ENCODE measurements at places on chromosomes 4 and X.
A peak's percentile ranks its signal among the peaks of the same experiment; 100 is the strongest.

GRCh38 chr4:109701566-109702410, 1.5 kb downstream of the CASP6 start:
- H3K4me1 ChIP-seq = peaks cover 33% of the 10 kb centered on the region
- H3K36me3 ChIP-seq = no peaks in the 10 kb centered on the region
- peak; percentile 61 for DNase-seq
- no peaks in the 10 kb centered on the region for H3K27me3 ChIP-seq
- peak overlapping the region; percentile 99 for H3K4me3 ChIP-seq

DNA sequence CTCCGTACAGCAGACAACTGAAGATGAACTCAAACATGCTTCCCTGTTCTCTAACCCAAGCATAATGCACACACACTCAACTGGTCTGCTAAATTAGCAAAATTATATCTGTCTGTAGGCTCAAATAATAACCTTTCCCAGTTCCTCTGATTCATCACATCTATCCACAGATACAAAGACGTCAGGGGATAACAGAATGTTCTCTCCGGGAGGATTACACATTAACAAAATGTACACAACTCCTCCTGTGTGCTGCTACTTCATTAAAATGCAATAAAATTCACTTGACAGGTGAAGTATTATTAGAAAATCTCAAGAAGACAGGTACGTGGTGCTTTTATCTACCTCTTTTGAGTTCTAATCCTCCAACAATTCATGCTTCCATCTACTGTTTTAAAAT, 57.4 kb downstream of the FAT1 start:
- no peaks in the 10 kb centered on the region for H3K27me3 ChIP-seq
- H3K36me3 ChIP-seq = peaks cover 2% of the 10 kb centered on the region
- DNase-seq = no peak
- H3K27ac ChIP-seq = no peak overlapping the region
- no peaks in the 10 kb centered on the region for H3K4me1 ChIP-seq

GRCh38 chrX:73930300-73930699, 367.3 kb downstream of the CHIC1 start:
- no peak overlapping the region for H3K27ac ChIP-seq
- H3K4me3 ChIP-seq = no peak overlapping the region
- DNase-seq = no peak
- no peaks in the 10 kb centered on the region for H3K27me3 ChIP-seq

DNA sequence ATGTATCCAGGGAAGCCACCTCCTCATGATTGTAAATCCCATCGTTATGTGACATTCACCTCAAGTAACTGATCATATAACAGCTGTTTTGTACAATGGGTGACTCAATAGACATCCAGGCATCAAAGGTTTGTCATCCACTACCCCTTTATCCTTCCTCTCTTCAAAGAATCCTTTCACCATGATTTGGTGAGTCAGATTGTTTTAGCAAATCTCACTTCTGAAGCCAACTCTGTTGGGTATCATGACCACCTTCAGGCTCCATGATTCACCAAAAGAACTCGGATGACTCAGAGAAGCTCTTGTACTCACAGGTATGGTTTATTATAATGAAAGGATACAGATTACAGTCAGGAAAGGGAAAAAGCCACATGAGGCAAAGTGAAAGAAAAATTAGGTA, 132.1 kb downstream of the PWWP3B start:
- no peaks in the 10 kb centered on the region for H3K4me1 ChIP-seq
- H3K36me3 ChIP-seq = no peaks in the 10 kb centered on the region
- DNase-seq = no peak
- H3K27ac ChIP-seq = no peak overlapping the region
- no peak overlapping the region for H3K4me3 ChIP-seq

GRCh38 chr4:48030470-48030869, 13.9 kb downstream of the NIPAL1 start:
- peaks cover 20% of the 10 kb centered on the region for H3K4me1 ChIP-seq
- H3K27me3 ChIP-seq = no peaks in the 10 kb centered on the region
- H3K27ac ChIP-seq = no peak overlapping the region
- DNase-seq = no peak
- H3K36me3 ChIP-seq = no peaks in the 10 kb centered on the region

GRCh38 chr4:145507636-145508035, 26.0 kb downstream of the SMAD1 start:
- no peaks in the 10 kb centered on the region for H3K27me3 ChIP-seq
- H3K4me1 ChIP-seq = no peaks in the 10 kb centered on the region
- DNase-seq = no peak
- H3K27ac ChIP-seq = no peak overlapping the region
- no peak overlapping the region for H3K4me3 ChIP-seq

- H3K36me3 ChIP-seq = no peaks in the 10 kb centered on the region
- no peaks in the 10 kb centered on the region for H3K27me3 ChIP-seq
- peak overlapping the region; percentile 32 for H3K27ac ChIP-seq
- H3K4me3 ChIP-seq = no peak overlapping the region
- peaks cover 11% of the 10 kb centered on the region for H3K4me1 ChIP-seq
Observed at GRCh38 chrX:69603566-69604194, 12.2 kb upstream of the EDA start.

DNA sequence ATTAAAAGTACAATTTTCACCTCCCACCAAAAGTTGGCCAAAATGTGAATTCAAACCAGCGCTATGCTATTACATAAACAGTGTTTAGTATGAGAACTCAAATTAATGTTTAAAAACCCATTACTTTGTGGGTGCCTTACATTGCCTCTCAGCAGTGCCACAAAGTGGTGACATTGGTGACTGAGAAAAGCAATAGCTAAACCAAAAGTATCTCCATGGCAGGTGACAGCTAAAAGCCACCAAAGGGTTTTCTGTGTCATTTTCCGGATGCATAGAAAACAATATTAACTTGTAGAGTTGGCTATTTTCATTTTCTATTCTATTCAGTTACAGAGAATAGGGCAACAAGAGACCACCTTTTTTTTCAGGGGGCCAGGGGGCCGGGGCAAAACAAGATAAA, 261.2 kb downstream of the MAPK10 start:
- H3K4me1 ChIP-seq = no peaks in the 10 kb centered on the region
- H3K36me3 ChIP-seq = no peaks in the 10 kb centered on the region
- H3K27me3 ChIP-seq = no peaks in the 10 kb centered on the region
- no peak overlapping the region for H3K27ac ChIP-seq

DNA sequence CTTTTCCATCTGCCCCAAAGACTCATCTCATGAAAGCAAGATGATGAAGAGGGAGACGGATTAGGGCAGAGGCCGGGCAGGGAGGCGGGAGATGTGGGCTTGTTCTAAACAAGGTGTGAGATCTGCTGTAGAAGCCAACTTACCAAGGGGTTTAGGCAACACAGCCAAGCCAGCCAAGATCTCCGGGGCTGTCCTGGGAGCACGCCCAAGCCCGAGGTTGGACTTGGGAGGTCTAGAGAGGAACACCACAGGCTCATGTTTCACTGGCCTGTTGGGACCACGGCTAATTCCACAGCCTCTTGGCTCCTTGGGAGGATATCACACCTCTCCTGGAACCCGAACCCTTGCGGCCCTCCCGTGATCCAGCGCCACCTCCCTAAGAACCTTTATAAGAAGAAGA, 171.4 kb downstream of the CRLF2 start:
- no peaks in the 10 kb centered on the region for H3K4me1 ChIP-seq
- H3K36me3 ChIP-seq = no peaks in the 10 kb centered on the region
- H3K4me3 ChIP-seq = no peak overlapping the region
- peak overlapping the region; percentile 37 for H3K27ac ChIP-seq
- DNase-seq = peak; percentile 35

- no peaks in the 10 kb centered on the region for H3K27me3 ChIP-seq
- no peak for DNase-seq
- H3K36me3 ChIP-seq = no peaks in the 10 kb centered on the region
- H3K4me1 ChIP-seq = no peaks in the 10 kb centered on the region
- no peak overlapping the region for H3K27ac ChIP-seq
Observed at GRCh38 chrX:51569561-51569960, 49.2 kb downstream of the CENPVL3 start.

DNA sequence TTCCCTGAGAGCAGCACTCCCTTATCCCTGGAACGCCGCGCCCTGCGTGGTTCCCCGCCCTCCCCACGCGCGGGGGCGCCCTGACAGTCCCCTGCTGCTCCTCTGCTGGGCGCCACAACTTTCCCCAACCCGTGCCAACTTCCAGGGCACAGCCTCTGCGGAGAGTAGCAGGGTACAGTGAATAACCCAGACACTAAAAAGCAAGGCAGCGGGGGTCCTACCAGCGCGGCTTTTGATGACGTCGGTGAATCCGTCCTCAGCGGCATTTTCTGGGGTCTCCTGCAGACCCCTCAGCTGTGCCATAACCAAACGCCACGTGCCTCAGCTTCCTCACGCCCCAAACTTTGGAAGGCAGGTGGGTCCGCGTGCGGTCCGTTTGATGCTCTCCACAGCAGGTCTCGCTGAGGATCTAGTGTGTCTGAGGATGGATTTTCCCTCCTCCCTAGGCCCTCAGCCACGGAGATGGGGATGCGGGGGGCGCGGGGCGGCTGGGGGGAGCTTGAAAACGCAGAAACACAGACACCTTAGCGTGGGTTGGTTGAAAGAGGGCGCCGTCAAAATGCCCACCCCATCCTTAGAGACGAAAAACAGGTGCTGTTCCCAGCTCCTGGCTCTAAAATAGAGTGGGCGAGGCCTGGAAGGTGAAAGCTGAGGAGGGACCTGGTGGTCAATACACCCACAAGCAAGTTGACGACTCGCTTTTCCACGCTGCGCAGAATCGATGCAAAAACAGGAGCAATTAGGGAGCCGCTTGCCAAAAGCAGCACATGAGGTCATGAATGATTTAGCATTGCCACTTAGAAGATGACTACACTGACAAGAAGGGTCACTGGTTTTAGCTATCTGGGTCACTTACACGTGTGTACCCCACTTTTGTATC, 405.6 kb downstream of the FAM47A start:
- peak; percentile 44 for DNase-seq
- H3K4me1 ChIP-seq = no peaks in the 10 kb centered on the region
- H3K27me3 ChIP-seq = no peaks in the 10 kb centered on the region
- no peaks in the 10 kb centered on the region for H3K36me3 ChIP-seq
- no peak overlapping the region for H3K27ac ChIP-seq

DNA sequence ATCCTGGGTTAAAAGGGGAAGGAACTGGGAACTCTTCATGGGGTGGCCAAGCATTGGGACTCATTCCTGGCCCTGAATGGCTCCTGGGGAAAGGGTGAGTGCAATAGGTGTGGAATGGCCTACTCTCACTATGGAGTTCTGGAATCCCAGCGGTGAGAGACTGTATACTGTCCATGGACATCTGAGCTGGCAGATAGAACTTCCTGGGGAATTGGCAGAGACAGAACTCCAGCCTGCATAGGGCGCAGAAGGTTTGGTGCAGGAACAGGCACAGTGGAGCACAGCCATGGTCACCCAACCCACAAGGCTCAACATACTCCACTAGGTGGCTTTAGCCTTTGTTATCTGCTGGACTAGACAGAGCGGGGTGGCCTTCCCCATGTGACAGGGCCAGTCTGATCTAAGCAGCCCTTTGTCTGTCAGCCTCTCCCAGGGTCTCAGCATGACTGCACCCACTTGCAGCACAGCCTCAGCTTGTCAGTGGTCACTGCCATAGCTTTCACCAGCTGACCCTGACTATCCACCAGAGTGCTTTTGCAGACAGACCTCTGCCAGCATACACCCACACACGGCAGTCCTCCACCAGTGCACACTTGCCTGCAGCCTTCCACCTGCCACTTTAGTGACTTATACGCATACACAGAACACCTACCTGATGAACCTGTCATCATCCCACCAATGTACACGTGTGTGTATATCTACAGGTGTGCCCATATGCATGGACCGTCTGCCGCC, 48.4 kb downstream of the TECRL start:
- no peaks in the 10 kb centered on the region for H3K36me3 ChIP-seq
- H3K27me3 ChIP-seq = no peaks in the 10 kb centered on the region
- no peak overlapping the region for H3K4me3 ChIP-seq
- no peak for DNase-seq
- H3K27ac ChIP-seq = no peak overlapping the region

- no peak overlapping the region for H3K27ac ChIP-seq
- H3K4me1 ChIP-seq = no peaks in the 10 kb centered on the region
- no peak for DNase-seq
- no peaks in the 10 kb centered on the region for H3K27me3 ChIP-seq
- no peaks in the 10 kb centered on the region for H3K36me3 ChIP-seq
- H3K4me3 ChIP-seq = no peak overlapping the region
Observed at GRCh38 chrX:17744896-17745523, 7.7 kb downstream of the SCML1 start.

GRCh38 chr4:156173937-156174336, 220.3 kb upstream of the CTSO start:
- DNase-seq = no peak
- no peaks in the 10 kb centered on the region for H3K27me3 ChIP-seq
- H3K27ac ChIP-seq = no peak overlapping the region
- no peak overlapping the region for H3K4me3 ChIP-seq
- H3K36me3 ChIP-seq = no peaks in the 10 kb centered on the region

DNA sequence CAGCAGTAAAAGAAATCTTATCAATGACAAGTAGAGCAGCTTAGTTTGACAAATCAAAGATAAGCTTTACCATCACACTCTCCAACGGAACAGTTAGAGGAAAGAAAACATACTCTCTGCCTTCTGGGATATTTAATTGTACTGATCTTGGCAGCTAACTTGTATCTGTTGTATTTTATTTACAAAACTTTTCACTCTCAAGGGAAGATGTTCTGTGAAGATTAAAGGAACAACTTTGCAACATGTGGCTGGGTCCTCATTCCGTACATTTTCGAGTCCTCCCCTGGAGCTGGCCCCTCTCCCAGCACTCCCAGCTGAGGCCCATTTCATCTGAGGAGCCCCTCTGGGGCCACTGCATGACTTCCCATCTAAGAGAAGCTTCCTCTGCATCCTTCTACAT, 74.4 kb downstream of the RPS3A start:
- H3K4me1 ChIP-seq = peaks cover 48% of the 10 kb centered on the region
- peak overlapping the region; percentile 32 for H3K27ac ChIP-seq
- no peaks in the 10 kb centered on the region for H3K27me3 ChIP-seq
- no peak overlapping the region for H3K4me3 ChIP-seq
- DNase-seq = no peak

- no peaks in the 10 kb centered on the region for H3K27me3 ChIP-seq
- H3K4me3 ChIP-seq = no peak overlapping the region
Observed at GRCh38 chr4:183602557-183603027, 56.4 kb downstream of the RWDD4 start.

- H3K4me3 ChIP-seq = no peak overlapping the region
- H3K4me1 ChIP-seq = no peaks in the 10 kb centered on the region
- H3K27me3 ChIP-seq = no peaks in the 10 kb centered on the region
- H3K27ac ChIP-seq = no peak overlapping the region
- no peak for DNase-seq
Observed at GRCh38 chrX:25288676-25289075, 272.9 kb upstream of the ARX start.

DNA sequence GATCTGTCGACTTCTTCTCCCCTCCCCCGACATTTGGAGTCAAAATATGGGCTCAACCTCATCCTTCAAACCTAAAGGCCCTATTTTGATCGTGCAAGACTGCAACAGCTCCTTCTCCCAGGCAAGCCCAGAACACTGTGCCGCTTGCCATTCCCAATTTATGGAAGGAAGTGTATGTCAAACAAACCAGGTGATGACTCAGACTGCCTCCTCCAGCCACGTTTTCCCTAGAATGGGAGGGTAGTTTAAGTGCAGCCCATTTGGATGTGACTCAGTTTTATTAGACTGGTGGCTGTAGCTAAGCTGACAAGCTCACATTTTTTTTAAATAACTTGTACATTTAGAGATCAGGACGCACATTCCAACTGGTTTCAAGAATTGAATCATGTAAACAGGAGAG, 570.4 kb upstream of the DIPK2B start:
- H3K4me1 ChIP-seq = peaks cover 9% of the 10 kb centered on the region
- H3K27ac ChIP-seq = peak overlapping the region; percentile 91
- DNase-seq = peak; percentile 68
- no peaks in the 10 kb centered on the region for H3K36me3 ChIP-seq
- no peak overlapping the region for H3K4me3 ChIP-seq
- H3K27me3 ChIP-seq = no peaks in the 10 kb centered on the region

Measured in hepatocyte (in vitro differentiated cells).